NCI-H1436 treated with DMSO at 0.1 percent for 48 hours (cell line): ENCODE measurements at places on chromosomes 11 and 22.

DNA sequence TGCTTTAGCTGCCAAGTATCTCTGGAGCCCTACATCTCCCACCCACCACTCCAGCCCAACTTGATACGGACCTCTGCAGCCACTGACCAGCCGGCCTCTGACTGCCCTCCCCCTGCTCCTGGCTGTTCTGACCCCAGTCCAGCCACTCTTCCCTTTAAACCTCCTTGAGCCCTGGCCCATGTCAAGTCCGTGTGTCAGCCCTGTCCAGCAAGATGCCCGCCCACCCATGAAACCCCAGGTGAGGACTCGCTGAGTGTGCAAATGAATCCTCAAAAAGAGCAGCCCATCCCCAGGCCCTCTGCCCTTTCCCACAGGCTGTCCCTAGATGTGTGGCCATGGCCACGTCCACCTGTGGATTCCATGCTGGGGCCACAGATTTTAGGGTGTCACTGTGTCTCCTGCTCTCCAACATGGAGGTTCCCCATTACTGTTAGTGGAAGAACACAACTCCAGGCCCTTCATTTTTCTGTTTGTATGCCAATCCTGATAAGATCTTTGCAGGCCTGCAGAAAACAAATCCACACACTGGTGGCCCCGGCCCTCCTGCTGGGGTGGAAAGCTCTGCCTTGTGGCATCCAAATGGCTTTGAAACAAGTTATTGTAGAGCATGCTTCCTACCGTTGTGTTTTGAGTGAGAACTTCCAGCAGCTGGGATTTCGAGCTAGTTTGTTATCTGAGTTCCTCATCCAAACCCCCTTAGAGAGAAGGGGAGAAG lies 22.7 kb upstream of the ADORA2A start:
- no peak for DNase-seq

DNA sequence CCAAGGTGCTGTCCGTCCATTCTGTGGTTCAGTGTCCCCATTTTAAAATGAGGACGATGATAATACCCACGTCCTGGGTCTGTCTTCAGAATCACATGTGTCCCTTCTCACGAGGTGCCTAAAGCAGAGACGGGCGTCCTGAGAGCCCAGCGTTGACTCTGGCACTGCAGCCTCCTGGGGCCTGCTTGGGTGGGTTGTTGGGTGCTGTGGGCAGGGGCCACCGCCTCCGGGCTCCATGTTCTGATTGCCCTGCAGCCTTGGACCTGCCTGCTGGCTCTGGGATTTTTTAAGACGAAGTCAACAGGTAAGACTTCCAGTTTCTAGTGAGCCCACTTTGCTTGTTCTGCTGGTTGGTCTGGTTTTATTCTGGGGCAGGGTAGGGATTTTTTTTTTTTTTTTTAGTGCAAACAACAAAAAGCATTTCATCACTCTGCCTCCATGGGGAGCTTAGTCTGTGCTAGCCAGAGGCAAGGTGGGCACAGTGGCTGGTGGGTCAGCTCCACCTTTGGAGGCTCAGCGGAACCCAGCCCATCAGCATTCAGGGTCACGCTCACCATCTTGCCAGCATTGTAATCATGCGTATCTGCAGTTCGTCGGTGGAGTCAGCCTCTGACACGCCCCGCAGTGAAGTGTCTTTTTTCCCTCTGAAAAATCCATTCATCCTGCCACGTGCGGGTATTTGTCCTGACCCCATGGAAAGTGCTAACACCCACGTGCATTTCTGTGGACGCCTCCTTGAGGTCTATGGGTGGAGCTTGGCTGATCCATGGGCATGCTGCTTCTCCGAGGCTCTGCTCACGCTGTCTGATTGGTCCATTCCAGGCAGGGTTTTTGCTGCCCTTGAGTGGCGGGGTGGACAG lies 28.3 kb downstream of the NADSYN1 start:
- no peak for DNase-seq

GRCh38 chr11:128021349-128022006 lies 565.9 kb downstream of the ETS1 start:
- no peak for DNase-seq

- DNase-seq: no peak
These were observed 29.3 kb upstream of the PAMR1 start for GRCh38 chr11:35554491-35555437.

GRCh38 chr11:17504330-17505107 lies 27.9 kb upstream of the ABCC8 start:
- DNase-seq: peak; percentile 31

DNA sequence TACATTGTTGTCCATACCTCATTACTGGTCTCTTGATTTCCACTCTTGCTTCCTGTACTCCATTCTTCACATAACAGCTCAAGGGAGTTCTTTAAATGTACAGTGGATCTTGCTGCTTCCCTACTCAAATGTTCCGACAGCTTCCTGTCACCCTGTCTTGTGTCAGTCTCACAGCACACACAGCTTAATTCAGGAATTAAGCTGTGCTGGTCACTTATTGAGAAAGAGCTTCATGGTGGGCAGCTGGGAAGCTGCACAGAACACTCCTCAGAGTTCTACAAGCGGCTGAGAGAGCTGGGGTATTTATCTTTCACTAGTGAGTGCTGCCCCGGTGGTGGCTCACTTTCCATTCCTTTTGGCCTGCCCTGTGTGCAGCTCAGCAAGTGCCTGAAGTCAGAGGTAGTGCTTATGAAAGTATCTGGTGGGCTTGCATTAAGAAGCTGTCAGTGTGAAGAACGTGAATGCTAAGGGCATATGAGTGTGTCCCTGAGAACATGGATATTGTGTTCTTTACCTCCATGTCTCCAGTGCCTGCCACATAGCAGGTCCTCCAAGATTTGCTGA lies 48.7 kb downstream of the KCNQ1OT1 start:
- no peak for DNase-seq

GRCh38 chr11:45736424-45736823 lies 68.5 kb upstream of the SLC35C1 start:
- no peak for DNase-seq

DNA sequence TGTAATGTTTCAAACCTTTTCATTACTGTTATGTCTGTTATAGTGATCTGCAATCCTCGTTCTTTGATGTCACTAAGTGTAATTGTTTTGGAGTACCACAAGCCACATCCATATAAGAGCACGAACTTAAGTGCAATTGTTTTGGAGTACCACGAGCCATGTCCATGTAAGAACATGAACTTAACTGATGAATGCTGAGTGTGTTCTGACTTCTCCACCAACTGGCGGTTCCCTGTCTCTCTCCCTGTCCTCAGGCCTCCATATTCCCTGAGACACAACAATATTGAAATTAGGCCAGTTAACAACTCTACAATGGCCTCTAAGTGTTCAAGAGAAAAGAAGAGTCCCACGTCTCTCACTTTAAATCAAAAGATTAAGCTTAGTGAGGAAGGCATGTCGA lies 23.5 kb downstream of the TESMIN start:
- DNase-seq: no peak

- DNase-seq: no peak
These were observed 33.1 kb upstream of the ELF5 start for GRCh38 chr11:34546511-34547209.

GRCh38 chr11:587978-588380 lies 11.7 kb downstream of the PHRF1 start:
- no peak for DNase-seq

- no peak for DNase-seq
These were observed 11.0 kb downstream of the DDB2 start for GRCh38 chr11:47225552-47226400.

GRCh38 chr11:42972741-42973140 lies 339.1 kb upstream of the API5 start:
- DNase-seq: no peak

- no peak for DNase-seq
These were observed 63.0 kb downstream of the TP53I11 start for GRCh38 chr11:44887636-44888035.

- no peak for DNase-seq
These were observed 38.6 kb upstream of the NCAM1 start for GRCh38 chr11:112922606-112923005.

GRCh38 chr11:32820497-32820896 lies 9.2 kb upstream of the PRRG4 start:
- no peak for DNase-seq

DNA sequence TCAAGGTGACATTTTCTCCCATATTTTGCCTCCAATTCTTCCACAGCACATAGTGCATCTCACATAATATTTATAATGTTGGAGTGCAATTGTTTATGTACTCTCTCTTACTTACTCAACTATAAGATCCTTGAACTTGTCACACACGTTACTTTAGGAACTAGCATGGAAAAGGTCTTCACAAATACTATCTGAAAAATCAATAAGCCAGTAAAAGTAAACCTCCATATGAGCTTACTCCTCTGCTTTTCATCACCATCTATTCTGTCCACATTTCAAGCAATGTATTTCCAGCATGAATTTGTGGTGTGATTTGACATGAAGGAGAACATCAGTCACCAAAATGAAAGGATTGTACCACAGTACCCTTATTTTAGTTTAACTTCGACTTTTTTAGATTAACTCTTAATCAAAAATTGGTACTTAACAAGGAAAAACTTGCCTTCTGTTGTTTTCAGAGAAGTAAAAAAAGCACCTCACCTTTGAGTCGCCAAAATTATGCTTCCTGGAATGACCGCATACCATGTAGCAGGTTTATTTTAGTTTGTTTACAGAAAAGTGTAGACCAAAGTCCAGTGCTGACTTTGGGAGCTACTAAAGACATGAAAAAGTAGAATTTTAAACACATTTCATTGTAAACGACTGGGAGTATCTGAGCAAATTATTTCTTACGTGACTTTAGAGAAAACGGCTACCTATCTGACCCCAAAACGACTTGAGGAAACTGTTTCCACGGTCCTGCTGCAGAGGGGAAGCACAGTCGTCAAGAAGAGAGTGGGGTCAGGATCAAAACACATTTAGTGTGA lies at the start of gene SLC22A9:
Gene SLC22A9, plus strand, starts transcription at position 621 of the 806 bp plus-strand sequence. CDS start 272 bp downstream, outside the sequence.
- no peak for DNase-seq

- no peak for DNase-seq
These were observed 779.7 kb upstream of the LRRC4C start for GRCh38 chr11:42239188-42239587.

DNA sequence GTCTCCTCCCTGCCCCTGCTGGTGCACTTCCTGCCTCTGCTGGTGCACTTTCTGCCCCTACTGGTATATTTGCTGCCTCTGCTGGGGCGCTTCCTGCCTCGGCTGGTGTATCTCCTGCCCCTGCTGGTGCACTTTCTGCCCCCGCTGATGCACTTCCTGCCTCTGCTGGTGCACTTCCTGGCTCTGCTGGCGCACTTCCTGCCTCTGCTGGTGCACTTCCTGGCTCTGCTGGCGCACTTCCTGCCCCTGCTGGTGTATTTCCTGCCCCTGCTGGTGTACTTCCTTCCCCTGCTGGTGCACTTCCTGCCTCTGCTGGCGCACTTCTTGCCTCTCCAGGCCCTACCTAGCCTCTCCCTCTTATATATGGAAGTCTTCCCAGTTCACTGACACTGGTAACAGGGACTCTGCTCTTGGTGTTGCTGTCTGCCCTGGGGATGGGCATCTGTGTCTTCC lies 10.1 kb downstream of the MTFP1 start:
- DNase-seq: no peak

- no peak for DNase-seq
These were observed 34.0 kb downstream of the KREMEN1 start for GRCh38 chr22:29106839-29107238.

DNA sequence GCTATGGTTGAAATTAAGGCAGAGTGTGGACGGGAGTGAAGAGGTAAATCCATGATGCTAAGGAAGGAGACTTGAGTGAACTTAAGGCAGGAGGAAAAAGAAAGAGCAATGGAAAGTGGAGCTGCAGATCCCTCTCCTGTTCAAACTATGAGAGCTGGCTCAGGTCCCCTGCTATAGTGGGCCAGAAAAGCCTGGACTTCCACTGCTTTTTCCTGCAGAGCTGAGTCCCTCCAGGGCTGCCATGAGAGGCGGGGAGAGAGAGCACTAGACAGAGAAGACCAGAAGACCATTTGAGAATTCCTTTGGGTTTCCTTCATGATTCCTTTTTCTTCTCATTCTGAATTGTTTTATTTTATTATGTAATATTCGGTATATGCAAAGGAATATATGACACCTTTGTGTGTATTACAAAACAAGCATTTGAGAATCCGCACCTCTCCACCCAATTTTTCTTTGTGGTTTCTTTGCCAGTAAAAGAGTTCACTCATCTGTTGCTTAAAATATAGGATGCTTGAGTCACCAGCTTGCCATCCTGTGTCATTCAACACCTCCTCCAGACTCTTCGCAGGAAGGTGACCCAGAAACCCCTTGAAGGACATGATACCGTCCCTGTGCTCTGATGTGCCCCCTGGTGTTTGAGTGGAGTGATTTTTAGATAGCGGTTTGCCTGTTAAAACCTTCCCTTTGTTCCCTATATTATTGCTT lies 24.4 kb downstream of the SREBF2 start:
- DNase-seq: no peak

DNA sequence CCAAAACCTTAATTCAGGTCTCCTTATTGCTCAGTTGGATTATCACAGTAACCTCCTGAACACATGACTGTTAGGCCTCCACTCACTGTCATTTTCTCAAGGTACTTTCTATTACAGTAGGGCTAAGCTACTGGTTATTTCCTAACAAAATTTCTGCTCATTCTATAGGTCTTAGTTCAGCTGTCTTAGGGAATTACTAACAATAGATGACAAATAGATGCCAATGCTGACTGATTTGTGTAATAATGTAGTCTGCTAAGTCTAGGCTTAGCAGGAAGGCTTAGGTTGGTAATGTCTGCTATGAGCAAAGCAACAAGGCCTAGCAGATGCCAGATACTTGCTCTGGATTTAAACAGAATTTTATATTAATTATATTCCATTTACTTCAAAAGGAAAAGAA lies 58.1 kb downstream of the RSF1 start:
- DNase-seq: no peak

GRCh38 chr11:118194835-118195627 lies 18.6 kb upstream of the SCN2B start:
- DNase-seq: no peak

DNA sequence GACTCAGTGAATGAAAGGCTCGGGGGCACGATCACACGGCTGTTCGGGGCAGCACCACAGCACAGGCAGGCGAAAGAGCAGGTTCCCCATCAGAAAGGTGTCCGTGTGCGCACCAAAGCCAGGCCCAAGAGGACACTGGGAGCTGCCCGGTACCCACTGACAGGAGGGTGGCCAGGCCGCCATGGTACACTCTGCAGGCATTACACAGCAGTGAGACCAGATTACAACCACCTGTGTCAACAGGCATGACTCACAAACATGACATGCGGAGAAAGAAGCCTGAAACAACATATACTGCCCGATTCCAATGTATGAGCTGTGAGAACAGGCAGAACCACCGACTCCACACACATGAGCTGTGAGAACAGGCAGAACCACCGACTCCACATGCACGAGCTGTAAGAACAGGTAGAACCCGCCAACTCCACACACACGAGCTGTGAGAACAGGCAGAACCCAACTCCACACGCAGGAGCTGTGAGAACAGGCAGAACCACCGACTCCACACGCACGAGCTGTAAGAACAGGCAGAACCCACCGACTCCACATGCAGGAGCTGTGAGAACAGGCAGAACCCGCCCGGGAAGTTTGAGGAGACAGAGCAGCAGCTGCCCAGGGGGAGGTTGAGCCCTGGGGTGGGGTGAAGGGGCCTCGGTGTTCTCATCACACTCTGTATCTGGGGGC lies 32.6 kb downstream of the KIAA0930 start:
- DNase-seq: no peak

GRCh38 chr11:68159665-68160064 lies 38.5 kb upstream of the CHKA start:
- DNase-seq: no peak
